ENCODE measurements at places on chromosomes 6 and 20. TPM values are rescaled to one million over a fixed set of nuclear protein-coding genes. Genes with fewer than 3 reads are reported as not detected.

- H3K4me1 ChIP-seq, result peaks cover 21% of the 10 kb centered on the region
- DNase-seq, result no peak
- no peak overlapping the region for H3K4me3 ChIP-seq
- no peaks in the 10 kb centered on the region for H3K27me3 ChIP-seq
These were observed 154.2 kb upstream of the RNF24 start for GRCh38 chr20:4169360-4170190.

TMC2 gene
- not detected for total RNA-seq

GRCh38 chr6:84462698-84463097 is 235.3 kb upstream of the CEP162 start:
- H3K4me1 ChIP-seq, result no peaks in the 10 kb centered on the region
- H3K4me3 ChIP-seq, result no peak overlapping the region
- no peak for DNase-seq
- no peaks in the 10 kb centered on the region for H3K27me3 ChIP-seq
- H3K36me3 ChIP-seq, result no peaks in the 10 kb centered on the region
- H3K27ac ChIP-seq, result no peak overlapping the region

VWA7 gene
- 1.7 TPM for total RNA-seq

DNA sequence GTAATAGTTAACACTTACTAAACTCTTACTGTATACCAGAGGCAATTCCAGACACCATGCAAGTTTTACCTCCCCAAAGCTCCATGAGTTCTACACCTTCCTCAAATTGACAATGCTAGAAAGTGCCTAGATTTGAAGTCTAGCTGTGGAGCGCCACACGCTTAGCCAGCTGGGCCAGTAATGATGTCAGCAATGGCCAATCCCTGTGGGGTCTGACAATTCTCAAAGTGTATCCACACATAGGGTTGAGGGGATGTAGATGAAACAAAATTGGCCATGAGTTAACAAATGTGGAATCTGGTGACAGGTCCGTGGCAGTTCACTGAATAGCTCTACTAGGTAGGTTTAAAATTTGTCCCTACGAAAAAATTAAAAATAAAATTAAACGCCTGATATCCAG is 1.3 kb downstream of the ZNF343 start:
- no peaks in the 10 kb centered on the region for H3K36me3 ChIP-seq
- no peaks in the 10 kb centered on the region for H3K27me3 ChIP-seq
- peaks cover 21% of the 10 kb centered on the region for H3K4me1 ChIP-seq
- no peak overlapping the region for H3K4me3 ChIP-seq
- no peak overlapping the region for H3K27ac ChIP-seq

All from CD4-positive, alpha-beta T cell (primary cell).